LNCaP clone FGC (cell line): ENCODE measurements at places on chromosomes 6 and 20.

DNA sequence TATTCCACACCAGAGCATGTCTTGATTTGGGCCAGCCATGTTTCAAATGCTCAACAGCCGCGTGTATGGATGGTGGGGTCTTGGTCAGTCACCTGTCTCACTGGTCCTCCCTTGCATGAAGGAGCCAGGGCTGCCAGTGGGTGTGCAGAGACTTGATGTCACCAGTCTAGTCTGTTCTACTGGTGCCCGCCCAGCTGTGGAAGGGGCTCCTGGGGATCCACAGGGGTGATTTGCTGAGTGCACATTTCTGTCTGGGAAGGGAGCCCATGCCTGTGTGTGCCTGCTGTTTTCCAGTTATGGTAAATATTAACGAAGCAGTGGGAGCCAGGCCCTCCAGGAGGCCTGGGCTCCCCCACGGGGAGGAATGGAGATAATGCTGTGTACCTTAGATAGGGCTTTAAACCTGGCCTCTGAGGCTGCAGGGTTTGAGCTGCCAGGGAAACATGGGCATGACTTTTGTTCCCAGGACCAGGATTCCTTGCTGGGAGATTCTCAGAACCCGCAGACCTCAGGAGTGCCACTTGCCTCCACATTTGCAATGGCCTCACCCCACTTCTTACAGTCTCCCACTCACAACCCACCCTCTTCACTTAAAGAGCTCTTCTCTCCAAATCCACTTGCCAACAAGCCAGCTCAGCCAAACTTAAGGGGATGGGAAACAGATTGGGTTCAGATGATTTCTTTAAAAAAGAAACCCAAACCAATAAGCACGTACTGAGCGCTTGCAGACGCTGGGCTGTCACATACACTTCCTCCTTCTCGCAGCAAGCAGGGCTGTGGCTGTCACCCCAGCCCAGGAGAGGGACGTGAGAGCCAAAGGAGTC is 54.1 kb downstream of the VEGFA start:
- DNase-seq, result no peak

DNA sequence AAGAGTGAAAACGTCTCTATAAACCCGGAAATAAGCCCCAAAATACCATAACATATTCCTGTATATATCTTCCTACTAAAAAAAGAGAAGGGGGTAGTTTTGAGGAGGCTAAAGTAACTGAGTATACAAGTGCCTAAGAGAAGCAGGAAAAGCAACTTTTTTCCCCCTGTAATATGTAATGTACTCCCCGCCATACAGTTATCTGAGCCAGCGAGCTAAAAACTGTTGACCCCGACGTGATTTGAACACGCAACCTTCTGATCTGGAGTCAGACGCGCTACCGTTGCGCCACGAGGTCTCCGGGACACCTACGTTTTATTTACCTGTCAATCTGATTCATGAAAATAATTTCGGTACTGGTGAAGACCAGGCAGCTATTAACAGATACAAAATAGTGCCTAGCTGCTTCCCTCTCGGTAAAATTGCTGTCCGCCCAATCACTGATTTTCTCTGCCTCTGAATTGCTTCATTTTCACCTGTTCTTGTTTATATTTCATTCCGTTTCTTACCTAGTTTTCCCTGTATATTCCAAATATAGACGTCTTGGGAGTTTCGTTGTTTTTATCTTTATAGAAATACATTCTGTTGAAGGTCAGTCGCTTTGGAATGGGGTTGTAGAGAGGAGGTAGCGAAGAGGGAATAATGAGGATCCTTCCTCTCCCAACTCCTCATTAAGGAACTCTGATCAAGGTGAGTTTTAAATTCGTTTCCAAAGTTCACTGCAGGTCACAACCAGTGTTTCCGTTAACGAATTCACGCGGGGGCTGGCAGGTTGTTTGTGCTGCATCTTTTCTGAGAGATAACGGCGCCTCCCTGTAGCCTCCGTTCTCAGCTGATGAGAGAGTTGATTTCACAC is 33.6 kb upstream of the BTN3A2 start:
- no peak for DNase-seq

DNA sequence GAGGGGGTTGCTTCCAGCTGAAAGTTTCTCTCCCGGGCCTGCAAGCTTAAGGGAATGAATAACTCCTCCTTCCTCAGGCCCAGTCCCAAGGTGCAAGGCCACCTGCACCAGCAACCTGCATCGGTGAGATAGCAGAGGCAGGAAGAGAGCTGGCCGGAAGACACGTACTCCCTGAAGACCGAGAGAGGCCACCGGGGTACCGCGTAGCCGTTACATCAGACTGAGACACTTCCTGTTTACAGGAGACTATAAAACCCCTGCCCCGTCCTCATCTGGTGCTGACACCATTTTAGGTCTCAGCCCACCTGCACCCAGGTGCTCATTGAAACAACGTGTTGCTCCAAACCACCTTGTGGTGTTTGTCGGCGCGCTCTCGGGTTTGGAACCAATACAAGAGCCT is 60.5 kb upstream of the PRND start:
- DNase-seq, result no peak

DNA sequence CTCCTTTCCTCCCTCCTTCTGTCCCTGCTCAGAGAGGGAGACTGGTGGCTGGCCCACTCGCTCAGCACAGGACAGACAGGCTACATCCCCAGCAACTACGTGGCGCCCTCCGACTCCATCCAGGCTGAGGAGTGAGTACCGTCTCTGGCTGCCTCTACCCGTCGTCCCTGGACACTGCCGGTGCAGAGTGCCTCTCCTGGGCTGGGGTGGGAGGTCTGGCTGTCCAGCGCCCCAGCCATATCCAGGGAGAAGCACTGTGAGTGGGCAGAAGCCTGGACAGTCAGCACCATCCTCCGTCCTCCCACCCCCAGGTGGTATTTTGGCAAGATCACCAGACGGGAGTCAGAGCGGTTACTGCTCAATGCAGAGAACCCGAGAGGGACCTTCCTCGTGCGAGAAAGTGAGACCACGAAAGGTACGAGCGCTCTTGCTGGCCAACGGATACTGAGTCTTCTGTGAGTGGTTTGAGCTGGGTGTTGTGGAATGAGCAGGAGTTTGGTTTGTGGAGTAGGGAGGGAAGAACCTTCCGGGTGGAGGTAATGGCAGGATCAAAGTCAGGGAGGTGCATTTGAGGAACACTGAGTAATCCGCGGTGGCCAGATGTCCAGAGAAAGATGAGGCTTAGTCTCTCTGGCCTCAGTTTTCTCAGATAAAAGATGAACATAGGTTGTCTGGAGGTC is 48.1 kb downstream of the SRC start:
- no peak for DNase-seq

DNA sequence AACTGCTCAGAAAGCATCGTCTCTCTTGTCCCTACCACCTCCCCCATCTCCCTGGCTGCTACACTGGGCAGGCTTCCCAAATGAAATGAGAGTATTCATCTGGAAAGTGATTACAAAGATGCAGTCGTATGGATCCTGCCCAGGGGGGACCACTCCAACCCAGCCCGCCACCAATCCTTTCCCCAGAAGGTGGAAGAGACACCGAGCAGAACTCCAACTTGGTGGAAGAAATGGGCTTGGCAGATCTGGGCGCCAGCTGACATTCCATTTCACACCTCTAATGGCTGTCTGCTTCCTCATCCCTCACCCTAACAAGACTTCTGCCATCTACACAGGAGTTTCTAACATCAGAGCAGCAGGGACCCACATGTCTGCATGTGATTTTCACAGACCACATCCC is 12.7 kb downstream of the PKHD1 start:
- DNase-seq, result no peak

- DNase-seq, result no peak
Measured at GRCh38 chr6:47852727-47853126, 70.9 kb downstream of the OPN5 start.

- DNase-seq, result peak; percentile 19
Measured at GRCh38 chr20:52083627-52084232, 107.8 kb downstream of the ZFP64 start.

DNA sequence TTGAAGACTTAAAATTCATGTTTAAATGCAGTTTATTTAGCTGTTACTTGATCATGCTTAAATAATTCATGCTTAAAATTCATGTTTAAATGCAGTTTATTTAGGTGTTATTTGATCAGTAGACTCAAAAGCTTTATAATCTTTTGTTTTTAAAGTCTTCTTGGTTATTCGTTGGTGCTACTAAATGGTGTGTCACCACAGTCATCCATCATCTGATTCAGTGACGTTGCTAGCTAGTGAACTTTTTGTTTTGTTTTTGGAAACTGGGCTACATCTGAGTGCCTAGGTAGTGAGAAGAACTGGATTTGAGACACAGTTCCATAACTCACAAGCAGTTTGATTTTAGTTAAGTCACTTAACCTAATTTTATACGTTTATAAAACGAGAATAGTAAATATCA is 20.9 kb downstream of the SCAF8 start:
- no peak for DNase-seq
